GM20000 (cell line): ENCODE measurements at places on chromosomes 7 and 10.

- no peak for DNase-seq
Observed at GRCh38 chr10:120415709-120416330, 41.2 kb upstream of the PLPP4 start.

DNA sequence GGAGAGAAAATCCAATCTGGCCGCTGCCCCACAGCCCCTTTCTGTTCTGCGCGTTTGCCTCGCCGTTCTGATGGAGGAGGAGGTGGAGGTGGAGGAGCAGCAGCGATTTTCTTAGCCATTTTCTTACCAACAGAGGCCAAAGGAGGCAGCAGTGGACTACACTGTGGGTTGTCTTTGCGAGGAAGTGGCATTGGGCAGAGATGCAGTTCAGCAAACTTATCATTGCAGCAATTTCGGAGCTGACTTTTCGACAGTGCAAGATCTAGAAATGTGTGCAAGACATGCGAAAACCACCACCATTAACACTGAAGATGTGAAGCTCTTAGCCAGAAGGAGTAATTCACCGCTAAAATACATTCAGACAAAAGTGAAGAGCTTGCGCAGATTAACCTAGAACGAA lies 1.9 kb upstream of the ARL4A start:
- no peak for DNase-seq

GRCh38 chr10:124650820-124651401 lies 93.3 kb downstream of the FAM53B start:
- DNase-seq = peak; percentile 65

- no peak for DNase-seq
Observed at GRCh38 chr7:13466874-13467547, 522.5 kb downstream of the ETV1 start.

GRCh38 chr7:119890631-119891030 lies 382.3 kb upstream of the KCND2 start:
- no peak for DNase-seq

DNA sequence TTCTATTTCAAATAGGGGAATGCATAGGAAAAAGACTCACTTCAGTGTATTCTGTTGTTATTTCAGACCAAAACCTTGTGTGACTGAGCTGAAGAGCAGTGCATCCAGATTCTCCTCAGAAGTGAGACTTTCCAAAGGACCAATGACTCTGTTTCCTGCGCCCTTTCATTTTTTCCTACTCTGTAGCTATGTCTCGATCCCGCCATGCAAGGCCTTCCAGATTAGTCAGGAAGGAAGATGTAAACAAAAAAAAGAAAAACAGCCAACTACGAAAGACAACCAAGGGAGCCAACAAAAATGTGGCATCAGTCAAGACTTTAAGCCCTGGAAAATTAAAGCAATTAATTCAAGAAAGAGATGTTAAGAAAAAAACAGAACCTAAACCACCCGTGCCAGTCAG lies 12.0 kb downstream of the TET1 start:
- no peak for DNase-seq

DNA sequence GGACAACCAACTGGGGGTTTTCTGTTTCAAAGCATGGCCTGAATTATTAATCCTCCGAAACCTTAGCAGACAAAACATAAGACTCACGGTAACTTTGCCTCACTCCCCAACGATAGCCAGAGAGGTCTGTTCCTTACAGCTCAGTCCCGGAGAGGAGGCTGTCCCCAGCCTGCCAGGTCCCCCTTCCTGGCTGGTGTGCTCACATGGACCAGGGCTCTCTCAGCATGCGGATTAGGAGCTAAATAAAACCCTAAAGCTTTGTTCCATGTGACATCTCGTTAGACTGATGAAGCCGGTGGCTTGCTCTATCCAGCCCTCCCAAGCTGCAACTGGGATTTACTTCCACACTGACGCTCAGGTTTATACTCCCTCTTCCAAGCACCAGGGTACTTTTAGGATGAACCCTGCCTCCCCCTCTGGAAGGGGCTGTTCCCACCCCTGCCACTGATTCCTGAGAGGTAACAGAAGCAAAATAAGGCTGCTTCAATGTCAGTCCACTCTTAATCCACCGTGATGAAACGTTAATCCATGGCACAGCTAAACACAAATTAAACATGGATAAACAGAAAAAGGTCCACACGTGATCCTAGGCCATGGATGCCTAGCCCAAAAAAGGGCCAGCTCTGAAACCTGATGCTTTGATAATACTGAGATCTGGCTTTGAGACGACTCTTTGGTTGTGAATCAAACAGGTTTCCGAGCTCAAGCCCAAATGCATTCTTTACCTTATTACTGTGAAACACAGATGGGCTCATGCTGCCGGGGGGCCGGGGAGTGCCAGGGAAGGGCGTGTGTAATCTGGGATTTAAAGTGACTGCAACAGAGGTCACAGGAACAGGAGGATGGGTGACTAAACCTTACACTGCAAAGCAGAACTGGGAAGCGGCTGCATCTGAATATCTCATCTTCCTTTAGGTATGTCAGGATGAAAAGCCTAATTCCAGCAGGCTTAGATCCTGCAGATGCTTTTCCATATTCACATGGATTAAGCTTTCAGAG lies 86.2 kb downstream of the ZRANB1 start:
- no peak for DNase-seq

- DNase-seq = no peak
Observed at GRCh38 chr10:78473006-78473405, 439.3 kb downstream of the RPS24 start.

DNA sequence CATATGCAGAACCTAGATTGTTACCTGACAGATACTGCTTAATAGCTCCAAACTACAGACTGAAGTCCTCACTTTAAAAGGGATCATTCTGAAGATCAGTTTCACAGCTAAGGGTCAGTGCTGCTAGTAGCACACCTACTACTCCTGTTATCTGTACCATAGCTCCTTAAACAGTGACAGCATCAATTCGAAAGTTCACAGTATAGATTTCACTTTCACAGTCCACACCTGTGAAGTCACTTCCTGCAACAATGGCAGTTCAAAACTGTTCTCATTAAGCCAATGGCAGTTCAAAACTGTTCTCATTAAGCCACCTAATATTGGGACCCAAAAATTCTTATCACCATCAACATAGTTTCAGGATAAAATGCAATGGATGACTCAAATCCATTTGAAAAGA lies 10.7 kb upstream of the FHIP2A start:
- peak; percentile 79 for DNase-seq

DNA sequence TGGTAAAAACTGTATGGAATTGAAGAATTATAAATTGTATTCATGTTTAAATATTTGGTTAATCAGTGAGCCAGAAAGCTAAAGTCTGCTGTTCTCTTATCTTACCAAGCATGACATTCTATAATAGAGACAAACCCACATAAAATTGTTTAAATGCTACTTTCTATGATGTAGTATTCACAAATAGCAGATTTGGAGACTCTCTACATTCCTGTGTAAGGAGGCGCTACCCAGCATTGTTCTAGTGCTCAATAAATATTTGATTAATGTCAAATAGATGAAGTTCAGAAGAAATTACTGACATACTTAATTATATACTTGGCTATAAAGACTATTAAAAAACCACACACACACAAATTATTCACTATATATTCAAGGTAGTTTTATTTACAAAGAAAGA lies 49.8 kb downstream of the DOCK4 start:
- no peak for DNase-seq

- no peak for DNase-seq
Observed at GRCh38 chr10:29615195-29615594, 19.6 kb downstream of the SVIL start.

- DNase-seq = no peak
Observed at GRCh38 chr7:80859272-80859970, 59.4 kb downstream of the SEMA3C start.

DNA sequence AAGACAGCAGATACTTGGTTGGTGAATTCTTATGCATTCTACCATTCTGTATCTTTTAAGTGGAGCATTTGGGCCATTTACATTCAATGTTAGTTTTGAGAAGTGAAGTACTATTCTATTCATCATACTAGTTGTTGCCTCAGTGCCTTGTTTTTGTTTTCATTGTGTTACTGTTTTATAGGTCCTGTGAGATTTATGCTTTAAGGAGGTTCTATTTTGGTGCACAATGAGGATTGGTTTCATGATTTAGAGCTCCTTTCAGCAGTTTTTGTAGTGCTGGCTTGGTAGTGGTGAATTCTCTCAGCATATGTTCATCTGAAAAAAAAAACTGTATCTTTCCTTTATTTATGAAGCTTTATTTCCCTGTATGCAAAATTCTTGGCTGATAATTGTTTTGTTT lies 23.3 kb upstream of the WNT2 start:
- DNase-seq = no peak

GRCh38 chr10:33887188-33887587 lies 552.7 kb upstream of the NRP1 start:
- DNase-seq = no peak

DNA sequence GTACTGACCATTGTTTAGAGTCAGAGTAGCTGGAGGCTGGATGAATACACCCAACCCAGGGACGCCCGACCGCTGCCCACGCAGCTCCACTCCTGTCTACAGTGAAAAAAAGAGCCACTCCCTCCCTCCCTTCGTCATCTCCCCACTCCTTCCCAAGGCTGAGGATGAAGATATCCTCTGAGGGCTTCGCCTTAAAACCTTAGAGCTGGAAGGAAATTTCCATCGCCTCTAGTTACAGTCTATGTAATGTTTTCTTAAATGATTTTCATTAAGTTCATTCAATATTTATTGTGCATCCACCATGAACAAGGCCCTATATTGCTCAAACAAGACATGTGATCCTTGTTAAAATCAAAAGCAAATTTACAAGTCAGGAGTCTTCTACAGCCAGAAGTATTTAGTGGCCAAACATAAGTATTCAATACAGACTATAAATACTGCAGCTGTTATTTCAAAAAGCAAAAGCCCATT lies 11.3 kb upstream of the SLIT1 start:
- DNase-seq = no peak

DNA sequence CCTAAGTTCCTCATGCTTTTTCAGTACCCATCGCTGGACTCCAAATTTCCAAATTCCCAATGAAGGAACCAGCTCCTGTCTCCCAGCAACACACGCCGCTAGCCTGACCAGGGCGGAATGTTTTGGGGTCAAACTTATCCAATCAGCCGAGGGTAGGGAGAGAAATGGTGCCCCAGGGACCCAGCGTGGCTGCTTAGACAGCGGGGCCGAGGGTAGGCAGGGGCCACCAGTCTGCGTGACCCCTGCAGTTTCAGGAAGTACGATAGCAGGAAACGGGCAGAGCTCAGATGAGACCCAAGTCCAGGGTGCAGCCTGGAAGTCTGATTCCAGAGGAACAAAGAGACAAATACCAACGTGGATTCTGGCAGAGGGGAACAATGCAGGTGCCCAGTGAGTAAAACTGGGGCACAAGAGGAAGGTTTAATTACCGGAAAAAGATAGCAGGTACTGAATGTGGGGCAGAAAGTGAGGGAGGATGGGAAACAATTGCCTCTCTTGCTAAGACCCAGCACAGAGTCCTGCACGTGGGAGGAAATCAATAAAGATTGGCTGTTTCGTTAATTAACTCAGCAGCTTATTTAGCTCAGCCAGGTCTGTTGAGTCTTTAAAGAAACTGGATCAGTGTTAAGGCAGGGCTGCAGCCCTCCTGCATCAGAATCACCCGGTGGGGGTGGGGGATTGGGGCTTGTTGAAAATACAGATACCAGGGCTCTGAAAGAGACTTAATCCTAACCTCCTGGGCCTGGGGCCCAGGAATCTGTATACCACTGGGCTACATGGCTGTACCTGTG lies 50.4 kb upstream of the NFE2L3 start:
- peak; percentile 26 for DNase-seq

DNA sequence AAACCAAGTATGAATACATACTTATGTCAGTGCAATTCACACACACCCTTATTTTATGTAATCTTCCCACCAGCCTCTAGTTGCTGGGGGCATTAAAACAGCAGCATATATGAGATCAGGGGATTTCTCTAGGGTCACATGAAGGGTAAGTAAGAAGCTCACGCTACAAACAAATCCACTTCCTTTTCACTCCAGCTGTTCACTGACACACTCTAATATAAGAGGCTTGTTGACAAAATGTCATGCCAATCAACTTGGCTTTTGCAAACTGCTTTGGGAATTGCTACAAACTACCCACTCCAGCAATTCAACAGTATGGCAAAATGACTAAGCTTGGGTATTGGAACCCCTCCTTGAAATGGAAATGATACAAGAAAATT lies 10.3 kb downstream of the FAM3C start:
- DNase-seq = peak; percentile 55

DNA sequence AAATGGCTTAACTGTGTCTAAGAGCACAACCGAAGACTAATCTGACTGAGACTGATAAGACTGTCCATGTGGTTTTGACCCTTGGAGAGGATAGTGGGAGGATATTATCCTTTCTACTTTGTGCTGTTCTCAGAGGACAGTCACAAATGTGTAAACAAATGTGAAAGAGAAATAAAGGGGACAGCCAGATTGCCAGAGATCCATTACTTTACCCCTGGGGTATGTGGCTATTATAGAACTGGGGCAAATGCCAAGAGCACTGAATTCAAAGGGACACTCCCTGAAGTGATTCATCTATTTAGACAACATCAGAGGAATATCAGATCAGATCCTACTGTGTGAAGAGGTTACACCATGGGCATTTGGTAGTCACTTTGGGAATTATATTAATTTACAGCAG lies 154.7 kb downstream of the RNLS start:
- no peak for DNase-seq

DNA sequence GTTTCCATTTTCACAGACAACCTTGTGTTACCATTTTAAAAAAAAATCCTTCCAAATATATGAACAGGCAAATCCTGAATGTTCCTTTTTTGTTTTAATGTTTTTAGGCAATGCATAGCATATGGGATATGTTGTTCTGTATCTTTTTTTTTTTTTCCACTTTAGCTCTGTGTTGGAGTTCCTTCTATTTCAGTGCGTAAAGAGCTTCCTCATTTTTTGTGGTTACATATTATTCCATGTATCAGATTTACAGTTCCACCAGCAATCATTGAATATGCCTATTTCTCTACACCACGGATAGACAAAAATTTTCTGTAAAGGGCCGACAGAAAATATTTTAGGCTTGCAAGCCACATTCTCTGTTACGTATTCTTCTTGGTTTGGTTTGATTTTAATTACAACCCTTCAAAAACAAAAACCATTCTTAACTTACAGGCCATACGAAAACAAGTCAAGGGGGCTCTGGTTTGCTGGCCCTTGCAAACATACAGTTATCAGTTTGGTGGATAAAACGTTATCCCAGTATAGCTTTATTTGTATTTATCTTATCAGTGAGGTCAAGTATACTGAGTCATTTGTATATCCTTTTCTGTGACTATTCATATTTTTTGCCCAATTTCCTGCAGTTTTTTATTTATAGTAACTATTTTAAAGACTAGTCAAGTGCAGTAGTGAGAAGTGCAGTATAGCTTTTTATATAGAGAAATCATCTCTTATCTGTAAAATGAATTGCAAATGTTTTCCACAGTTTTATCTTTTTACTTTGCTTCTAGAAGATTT lies 55.7 kb downstream of the RALA start:
- no peak for DNase-seq

- no peak for DNase-seq
Observed at GRCh38 chr7:112082306-112082705, 123.9 kb downstream of the DOCK4 start.
